ENCODE measurements at places on chromosomes 2 and 18.
A peak's percentile ranks its signal among the peaks of the same experiment; 100 is the strongest.

DNA sequence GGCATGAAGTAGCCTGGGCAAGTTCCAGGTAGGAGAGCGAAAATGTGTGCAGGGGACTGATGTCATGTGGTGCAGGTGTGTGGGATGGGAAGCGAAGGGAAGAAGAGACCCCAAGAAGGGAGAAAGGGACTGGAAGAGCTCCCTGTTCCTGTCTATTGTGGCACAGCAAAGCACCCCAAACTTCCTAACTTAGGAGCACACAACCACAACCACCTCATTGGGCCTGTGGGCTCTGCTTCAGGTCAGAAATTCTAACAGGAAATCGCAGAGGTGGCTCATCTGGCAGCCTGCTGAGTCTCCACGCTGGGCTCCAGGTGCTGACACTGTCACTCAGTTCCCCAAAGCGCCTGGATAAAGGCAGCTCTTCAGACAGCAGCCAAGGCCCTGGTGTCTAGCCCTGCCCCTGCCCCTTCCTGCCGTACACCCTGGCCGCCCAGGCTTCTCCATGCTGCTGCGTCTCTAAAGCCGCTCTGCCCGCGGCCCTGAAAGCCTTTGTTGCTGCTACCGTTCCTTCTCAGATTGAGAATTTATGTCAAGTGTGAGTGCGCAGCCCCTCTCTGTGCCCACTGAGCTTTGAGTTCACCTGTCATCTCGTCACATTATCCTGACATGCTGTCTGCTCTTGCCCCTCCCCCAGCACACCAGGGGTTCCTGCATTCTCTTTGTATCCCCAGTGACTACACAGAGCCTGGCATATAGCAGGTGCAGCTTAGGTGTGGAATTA, 140.2 kb upstream of the BCL2L11 start:
- peaks cover 5% of the 10 kb centered on the region for H3K27me3 ChIP-seq
- no peak for DNase-seq
- no peak overlapping the region for H3K4me3 ChIP-seq
- no peaks in the 10 kb centered on the region for H3K36me3 ChIP-seq

DNA sequence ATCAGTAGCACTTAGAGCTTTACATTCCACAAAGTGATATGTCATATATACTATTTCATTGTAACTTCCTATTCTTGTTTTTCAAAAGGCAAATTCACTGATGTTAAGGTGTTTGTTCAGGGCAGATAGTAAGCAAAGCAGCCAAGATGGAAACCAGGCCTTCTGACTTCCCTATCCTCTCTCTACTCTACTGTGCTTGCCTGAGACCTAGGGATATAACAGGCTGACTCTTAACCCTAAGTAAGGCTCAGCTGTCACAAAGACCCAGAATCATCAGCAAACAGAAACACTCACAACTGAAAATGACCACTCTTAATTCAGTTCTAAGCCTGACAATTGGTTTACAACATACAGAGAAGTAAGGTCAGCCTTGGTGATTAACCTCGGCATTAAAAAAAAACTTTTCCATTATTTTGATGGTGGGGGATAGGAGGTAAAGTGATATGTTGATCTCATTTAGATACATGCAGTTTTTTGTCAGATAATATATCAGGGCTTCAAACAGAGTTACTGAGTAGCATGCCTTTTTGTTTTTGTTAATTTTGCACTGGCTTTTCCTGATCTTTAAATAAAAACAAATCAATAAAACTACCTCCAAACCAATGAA, 95.4 kb upstream of the CHRNA1 start:
- H3K27me3 ChIP-seq = no peaks in the 10 kb centered on the region
- no peak overlapping the region for H3K4me3 ChIP-seq
- no peaks in the 10 kb centered on the region for H3K36me3 ChIP-seq
- DNase-seq = no peak

DNA sequence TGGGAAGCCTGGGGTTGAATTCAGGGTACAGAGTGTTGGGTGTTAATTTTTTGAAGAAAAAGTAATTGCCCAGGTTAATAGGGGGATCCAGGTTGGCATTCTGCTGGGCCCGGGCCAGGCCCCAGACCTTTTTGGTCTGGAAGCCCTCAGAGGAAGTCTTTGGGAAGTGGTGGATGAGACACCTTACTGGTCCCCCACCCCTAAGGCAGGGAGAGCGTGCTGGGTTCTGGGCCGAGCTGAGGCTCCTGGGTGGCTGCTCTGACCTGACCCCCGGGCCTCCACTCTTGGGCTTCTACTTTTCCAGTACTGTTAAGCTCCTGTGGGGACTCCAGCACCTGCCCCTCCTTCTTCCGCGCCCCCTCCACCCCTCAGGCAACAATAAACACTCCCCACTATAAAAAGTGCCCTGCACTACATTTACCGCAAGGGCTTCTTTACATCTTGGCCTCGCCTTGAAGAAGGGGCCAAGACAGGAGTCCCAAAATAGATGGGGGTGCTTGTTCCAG, 753 bp upstream of the HOXD3 start:
- no peak overlapping the region for H3K27ac ChIP-seq
- H3K27me3 ChIP-seq = peaks cover 93% of the 10 kb centered on the region
- peaks cover 27% of the 10 kb centered on the region for H3K4me1 ChIP-seq

GRCh38 chr2:115634578-115634977, 1192.1 kb downstream of the DPP10 start:
- no peaks in the 10 kb centered on the region for H3K4me1 ChIP-seq
- no peaks in the 10 kb centered on the region for H3K27me3 ChIP-seq
- H3K4me3 ChIP-seq = no peak overlapping the region
- no peaks in the 10 kb centered on the region for H3K36me3 ChIP-seq
- DNase-seq = no peak
- no peak overlapping the region for H3K27ac ChIP-seq

DNA sequence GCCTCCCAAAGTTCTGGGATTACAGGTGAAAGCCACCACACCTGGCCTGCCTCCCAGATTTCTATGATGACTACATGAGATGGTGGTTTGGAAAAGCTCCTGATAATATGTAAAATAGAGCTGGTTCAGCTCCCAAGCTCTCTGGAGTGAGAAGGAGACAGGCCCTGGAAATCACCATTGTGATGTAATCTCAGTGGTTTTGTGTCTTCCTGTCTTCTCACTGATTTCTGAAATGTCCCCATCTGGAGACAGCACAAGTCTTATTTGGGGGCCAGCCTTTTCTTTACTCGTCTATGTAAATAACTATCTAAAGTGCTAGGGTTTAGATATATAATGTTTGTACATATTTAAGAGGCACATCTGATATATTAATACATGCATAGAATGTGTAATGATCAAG, 64.0 kb downstream of the CCNT2 start:
- H3K4me3 ChIP-seq = no peak overlapping the region
- H3K4me1 ChIP-seq = no peaks in the 10 kb centered on the region
- no peak for DNase-seq

DNA sequence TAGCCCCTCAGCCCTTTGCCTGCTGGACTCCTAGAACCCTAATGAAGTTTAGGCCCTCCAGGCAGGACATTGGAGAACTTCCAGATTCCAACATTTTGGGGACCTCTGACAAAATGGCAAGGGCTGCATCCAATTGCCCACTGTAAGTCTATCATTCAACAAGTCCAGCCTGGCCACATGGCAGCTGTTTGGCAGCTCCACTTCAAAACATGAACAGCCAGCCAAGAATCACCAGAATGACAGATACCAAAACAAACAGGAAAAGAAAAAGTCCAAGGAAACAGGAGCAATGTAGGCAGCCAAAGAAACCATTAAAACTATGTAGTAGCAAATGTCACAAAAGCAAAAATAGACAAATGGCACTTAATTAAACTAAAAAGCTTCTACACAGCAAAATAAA, 25.5 kb downstream of the SLC4A5 start:
- no peak for DNase-seq
- no peak overlapping the region for H3K4me3 ChIP-seq
- H3K36me3 ChIP-seq = peaks cover 11% of the 10 kb centered on the region
- no peaks in the 10 kb centered on the region for H3K4me1 ChIP-seq

GRCh38 chr2:241656190-241656741, 18.8 kb downstream of the ATG4B start:
- H3K4me1 ChIP-seq = no peaks in the 10 kb centered on the region
- peaks cover 94% of the 10 kb centered on the region for H3K36me3 ChIP-seq
- DNase-seq = no peak
- no peak overlapping the region for H3K4me3 ChIP-seq
- peak overlapping the region; percentile 37 for H3K27ac ChIP-seq

- H3K4me3 ChIP-seq = no peak overlapping the region
- no peaks in the 10 kb centered on the region for H3K36me3 ChIP-seq
- no peak overlapping the region for H3K27ac ChIP-seq
- H3K4me1 ChIP-seq = no peaks in the 10 kb centered on the region
Observed at GRCh38 chr2:175824243-175824642, 177.8 kb downstream of the LNPK start.

DNA sequence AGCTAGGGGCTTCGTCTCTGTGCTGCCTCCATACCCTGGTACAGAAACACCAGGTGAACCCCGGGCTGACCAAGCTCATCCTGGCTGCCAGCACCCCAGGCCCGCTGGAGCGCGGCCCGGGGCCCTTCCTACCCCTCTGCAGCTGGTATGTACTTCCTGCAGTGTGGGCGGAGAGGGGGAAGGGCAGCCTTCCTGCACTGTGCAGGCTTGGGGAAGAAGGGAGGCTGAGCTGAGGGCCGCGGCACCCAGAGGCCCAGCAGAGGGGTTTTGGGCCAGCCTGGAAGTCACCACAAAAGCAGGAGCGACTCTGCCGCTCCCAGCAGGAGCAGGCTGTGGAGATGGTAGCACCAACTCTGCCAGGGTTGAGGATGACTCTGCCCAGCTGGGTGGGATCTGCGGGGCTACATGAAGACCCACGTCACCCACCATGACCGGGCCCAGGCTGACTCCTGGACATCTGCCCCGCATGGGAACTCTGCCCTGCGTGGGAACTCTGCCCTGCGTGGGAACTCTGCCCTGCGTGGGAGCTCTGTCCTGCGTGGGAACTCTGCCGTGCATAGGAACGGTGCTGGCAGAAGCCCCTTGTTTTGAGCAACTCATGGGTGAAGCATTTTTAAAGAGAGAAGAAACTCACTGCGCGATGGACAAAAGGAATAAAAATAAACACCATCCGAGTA, 273.3 kb downstream of the NDUFA10 start:
- peaks cover 13% of the 10 kb centered on the region for H3K4me1 ChIP-seq
- peak; percentile 53 for DNase-seq
- no peaks in the 10 kb centered on the region for H3K36me3 ChIP-seq
- H3K27me3 ChIP-seq = peaks cover 3% of the 10 kb centered on the region
- H3K4me3 ChIP-seq = no peak overlapping the region
- H3K27ac ChIP-seq = no peak overlapping the region

- H3K4me1 ChIP-seq = no peaks in the 10 kb centered on the region
- DNase-seq = no peak
- H3K27ac ChIP-seq = no peak overlapping the region
- peaks cover 18% of the 10 kb centered on the region for H3K27me3 ChIP-seq
- no peak overlapping the region for H3K4me3 ChIP-seq
- H3K36me3 ChIP-seq = no peaks in the 10 kb centered on the region
Observed at GRCh38 chr2:55761024-55761423, 67.4 kb upstream of the PNPT1 start.

GRCh38 chr2:107775791-107776190, 50.9 kb upstream of the RGPD4 start:
- no peaks in the 10 kb centered on the region for H3K27me3 ChIP-seq
- H3K27ac ChIP-seq = no peak overlapping the region
- no peak overlapping the region for H3K4me3 ChIP-seq

- H3K36me3 ChIP-seq = no peaks in the 10 kb centered on the region
- no peaks in the 10 kb centered on the region for H3K27me3 ChIP-seq
- no peak overlapping the region for H3K27ac ChIP-seq
- H3K4me3 ChIP-seq = no peak overlapping the region
- no peak for DNase-seq
- H3K4me1 ChIP-seq = no peaks in the 10 kb centered on the region
Observed at GRCh38 chr2:79686884-79687283, 174.0 kb downstream of the CTNNA2 start.

DNA sequence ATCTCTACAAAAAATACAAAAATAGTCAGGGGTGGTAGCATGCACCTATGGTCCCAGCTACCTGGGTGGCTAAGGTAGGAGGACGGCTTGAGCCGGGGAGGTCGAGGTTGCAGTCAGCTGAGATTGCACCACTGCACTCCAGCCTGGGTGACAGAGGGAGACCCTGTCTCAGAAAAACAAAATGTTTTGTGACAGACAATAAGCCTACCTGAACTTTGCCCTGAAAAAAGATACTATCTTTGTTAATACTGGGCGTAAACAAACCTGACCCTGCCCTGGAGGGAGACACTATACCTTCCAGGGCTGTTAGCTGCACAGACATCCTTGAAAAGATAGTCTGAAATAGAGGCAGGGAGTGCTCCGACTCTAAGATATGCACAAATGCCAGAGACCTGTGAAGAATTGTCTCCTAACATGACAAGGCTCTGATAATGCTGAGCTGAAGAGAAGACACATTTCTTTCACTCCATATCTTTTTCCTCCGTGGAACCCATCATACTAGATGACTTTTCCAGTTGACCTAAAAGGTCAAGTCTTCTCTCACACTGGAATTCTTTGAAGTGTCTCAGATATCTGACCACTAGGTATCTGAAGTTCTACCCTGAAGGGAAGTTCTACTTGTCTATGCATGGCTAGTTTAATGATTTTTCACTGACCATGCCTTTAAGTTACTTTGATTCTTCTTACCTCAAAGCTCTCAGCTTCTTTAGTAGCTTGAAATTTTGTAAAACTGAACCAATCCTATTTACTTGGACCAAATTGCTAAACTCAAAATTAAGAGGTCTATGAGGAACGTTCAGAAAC, 20.9 kb upstream of the HK2 start:
- no peaks in the 10 kb centered on the region for H3K36me3 ChIP-seq
- H3K4me1 ChIP-seq = peaks cover 3% of the 10 kb centered on the region
- H3K4me3 ChIP-seq = no peak overlapping the region

- DNase-seq = no peak
- H3K36me3 ChIP-seq = peaks cover 24% of the 10 kb centered on the region
- no peak overlapping the region for H3K4me3 ChIP-seq
- no peak overlapping the region for H3K27ac ChIP-seq
Observed at GRCh38 chr2:46748121-46748520, 167.5 kb downstream of the MCFD2 start.

GRCh38 chr2:200350850-200351285, 44.4 kb downstream of the SPATS2L start:
- H3K4me3 ChIP-seq = no peak overlapping the region
- no peaks in the 10 kb centered on the region for H3K36me3 ChIP-seq
- H3K4me1 ChIP-seq = no peaks in the 10 kb centered on the region
- DNase-seq = no peak

DNA sequence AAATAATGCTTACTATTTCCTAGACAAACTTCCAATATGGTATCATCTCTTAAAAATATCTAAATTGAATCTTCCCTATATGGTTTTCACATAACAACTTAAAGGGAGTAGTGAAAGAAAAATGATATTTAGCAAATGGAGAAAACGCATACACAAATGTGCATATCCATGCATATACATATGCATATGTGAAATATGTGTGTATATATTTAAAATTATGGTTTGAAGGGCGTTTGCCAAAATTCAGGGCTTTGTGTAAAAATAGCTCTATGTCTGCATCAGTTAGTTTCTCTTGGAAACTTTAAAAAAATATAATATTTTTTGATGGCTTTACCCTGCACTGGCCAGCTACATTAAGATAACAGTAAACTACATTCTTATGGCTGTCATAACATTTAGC, 986.7 kb downstream of the BCL11A start:
- H3K4me3 ChIP-seq = no peak overlapping the region
- H3K27ac ChIP-seq = no peak overlapping the region
- DNase-seq = no peak
- H3K27me3 ChIP-seq = no peaks in the 10 kb centered on the region
- no peaks in the 10 kb centered on the region for H3K36me3 ChIP-seq
- no peaks in the 10 kb centered on the region for H3K4me1 ChIP-seq

All from activated T-cell treated with anti-CD3 and anti-CD28 coated beads, Interleukin-2, amount 50 U/mL, for 24 hours (primary cell).